ENCODE measurements at places on chromosomes 1 and 21.

DNA sequence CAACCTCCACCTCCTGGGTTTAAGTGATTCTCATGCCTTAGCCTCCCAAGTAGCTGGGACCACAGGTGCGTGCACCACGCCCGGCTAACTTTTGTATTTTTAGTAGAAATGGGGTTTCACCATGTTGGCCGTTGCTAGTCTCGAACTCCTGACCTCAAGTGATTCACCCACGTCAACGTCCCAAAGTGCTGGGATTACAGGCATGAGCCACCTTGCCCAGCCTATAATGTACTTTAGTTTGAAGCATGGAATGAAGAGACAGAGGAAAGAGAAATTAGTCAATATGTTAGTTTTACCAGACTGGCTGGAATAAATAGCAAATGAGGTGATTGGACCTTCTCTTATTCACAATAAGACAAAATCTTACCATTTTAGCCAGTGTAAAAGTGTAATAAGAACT, 89.0 kb downstream of the GTF2B start:
- DNase-seq = no peak

DNA sequence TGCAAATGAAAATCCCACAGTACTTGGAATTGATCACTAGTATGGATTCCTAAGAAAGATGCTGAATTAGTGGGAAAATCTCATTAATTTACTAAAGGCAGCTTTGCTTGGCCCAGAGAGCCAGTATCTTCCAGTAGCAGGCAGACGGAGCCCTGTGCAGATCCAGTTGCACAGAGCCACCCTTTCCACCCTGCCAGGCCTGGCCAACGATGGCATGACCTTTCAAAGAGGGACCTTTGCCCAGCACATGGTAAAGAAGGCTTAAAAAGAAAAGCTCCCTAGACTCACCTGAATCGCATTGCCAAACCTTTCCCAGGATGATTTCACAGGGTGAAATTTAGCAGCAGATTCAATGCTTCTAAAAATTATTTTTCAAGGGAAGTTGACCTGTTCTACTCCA, 170.5 kb upstream of the CAMK1G start:
- no peak for DNase-seq

DNA sequence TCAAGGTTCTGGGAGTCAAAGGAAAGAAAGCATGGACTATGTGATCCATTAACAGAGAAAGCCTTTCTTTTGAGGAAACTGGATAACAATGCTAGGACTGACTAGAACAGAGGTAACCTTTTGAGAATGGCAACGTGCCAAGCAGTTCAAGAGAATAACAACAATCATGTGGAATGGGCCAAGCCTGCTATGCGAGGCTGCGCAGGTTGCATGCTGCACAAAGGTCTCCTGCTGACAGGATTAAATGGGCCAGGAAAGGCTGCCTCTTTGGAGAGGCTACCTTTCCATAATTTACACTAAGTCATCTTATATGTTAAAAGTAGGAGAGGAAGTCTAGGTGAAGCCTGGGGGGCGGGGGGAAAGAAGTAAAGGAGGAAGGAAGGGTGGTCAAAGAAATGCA, 5.8 kb downstream of the PCNX2 start:
- DNase-seq = no peak

GRCh38 chr1:175833502-175833901, 90.1 kb upstream of the TNR start:
- DNase-seq = no peak

GRCh38 chr1:158809862-158810261, 21.3 kb upstream of the MNDA start:
- DNase-seq = no peak

DNA sequence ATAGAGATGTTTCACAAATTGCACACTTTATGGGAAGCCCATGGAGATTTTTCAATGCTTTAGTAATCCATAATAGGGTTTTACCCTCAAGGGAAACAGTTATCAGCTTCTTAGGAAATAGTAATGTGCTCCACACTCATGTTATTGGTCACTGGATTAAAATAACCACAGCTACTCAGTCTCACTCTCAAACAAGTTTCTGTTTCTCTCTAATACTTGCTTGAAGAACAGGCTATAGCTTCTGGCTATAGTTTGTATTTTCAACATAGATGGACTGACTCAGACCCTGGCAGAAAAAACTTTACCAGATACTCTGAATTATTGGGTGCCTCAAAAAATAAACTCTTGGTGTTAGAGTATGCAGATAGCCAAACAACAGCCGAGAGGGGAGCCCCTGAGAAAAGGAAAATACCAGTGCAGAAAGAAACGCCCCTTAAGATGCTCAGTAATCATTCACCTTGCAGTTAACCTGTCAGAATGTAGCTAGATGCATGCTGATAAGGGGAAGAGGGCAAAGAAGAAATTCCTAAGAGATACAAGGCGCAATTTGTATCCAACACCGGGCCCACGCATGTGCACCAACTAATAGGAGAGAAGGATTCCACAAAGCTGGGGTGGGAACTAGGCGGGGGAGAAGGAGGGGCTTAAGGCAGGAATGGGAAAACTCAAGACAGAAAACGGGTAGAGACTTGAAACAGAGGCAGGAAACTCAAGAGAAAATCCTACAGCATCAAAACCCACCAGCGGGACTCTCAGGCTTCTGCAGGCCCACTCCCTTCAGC, 30.4 kb upstream of the PDE4B start:
- DNase-seq = peak; percentile 70

- DNase-seq = no peak
These were observed 10.0 kb upstream of the GJB5 start for GRCh38 chr1:34744851-34745250.

DNA sequence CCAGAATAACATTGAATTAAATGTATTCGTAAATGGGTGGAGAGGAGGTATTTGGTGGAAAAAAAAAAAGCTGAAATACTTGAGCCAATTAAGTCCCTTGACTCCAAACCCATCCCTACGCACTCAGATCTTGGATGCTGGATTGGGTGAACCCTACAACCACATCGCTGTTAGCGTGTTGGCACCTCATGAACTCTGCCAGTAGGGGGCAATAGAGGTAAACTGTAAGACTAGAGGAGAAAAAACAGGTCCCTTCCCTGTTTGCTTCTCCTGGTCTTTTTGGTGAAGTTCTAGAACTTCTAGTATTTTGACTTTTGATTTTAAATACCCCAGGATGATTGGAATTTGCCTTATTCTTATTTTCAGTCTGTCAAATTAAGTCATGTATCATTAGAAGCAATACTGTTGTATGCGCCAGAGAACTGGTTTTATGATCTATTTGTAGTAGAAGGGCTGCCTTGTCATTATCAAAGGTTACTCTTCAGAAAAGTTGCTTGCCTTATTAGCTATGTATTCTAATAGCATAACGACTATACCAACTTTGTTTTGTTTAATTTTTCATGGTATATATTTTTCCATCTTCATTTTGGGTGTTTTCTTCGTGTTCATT, 1.9 kb upstream of the OR13G1 start:
- DNase-seq = no peak

GRCh38 chr1:227218870-227219573, 99.3 kb downstream of the CDC42BPA start:
- no peak for DNase-seq

GRCh38 chr1:209839875-209840546, 12.2 kb downstream of the UTP25 start:
- peak; percentile 87 for DNase-seq

GRCh38 chr1:57713501-57713900, 289.6 kb upstream of the DAB1 start:
- DNase-seq = no peak

DNA sequence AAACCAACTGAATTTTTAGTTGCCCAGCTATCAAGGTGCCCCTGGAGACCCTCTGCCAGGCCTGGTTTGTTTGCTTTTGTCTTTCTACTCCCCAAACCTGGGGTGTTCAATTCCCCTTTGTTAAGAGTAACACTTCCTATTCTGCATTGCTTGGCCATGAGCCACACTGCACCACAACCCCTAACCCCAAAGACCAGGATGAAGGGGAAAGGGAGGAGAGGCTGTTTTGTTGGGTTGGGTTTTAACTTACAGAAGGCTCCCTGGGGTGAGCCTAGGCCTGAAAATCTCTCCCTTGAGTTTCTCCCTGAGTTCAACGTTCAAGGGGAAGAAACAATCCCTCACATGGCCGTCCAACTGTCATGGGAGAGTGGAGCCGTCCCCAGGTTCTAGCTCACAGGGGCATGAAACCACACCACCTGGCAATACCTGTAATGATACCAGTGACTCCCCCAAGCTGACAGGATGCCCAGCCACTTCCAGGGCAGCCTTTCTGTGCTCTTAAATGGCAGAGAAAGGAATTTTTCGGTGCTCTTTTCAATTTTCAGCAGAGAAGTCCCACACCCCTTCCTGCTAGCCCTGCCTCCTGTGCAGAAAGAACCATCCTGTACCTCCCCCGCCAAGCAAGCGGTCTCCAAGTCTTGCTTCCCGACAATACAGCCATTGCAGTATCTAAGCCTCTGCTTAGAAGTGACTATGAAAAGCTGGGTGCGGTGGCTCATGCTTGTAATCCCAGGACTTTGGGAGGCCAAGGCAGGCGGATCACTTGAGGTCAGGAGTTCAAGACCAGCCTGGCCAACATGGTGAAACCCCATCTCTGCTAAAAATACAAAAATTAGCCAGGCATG, 14.9 kb downstream of the SLC45A3 start:
- no peak for DNase-seq

DNA sequence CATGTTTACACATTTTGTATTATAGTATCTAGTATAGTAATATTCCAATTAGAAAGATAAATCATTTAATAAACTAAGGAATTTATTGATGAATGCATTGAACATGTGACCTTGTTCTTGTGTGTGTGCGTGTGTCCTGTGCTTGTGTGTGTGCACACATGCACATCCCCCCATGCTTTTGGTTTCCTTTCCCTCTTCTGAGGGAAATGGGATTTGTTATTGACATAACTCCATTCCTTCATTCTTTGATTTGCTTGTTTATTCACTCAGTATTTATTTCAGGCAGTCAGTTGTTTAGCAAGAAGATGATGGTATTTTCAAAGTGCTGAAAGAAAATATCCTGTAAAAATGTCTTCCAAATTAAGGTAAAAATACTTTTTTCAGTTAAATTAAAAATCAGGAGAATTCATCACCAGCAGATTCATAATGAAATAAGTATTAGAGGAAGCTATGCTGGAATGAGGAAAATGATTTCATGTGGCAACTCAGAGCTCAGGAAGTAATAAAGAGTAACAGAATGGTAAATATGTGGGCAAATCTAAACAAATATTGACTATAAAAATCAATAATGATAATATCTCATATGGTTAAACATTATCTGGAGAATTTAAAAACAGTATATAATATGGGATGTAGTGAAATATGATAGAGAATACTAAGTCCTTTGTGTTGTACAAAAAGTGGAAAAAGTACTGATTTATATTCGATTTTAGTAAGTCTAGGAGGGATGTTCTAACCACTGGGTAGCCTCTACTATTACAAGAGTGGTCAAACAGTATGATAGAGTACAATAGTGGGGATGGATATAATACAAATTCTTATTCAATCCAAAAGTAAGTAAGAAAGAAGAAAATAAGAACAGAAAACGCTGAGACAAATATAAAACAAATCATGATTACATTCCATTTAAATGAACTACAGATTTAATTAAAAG, 35.2 kb upstream of the SIPA1L2 start:
- no peak for DNase-seq

DNA sequence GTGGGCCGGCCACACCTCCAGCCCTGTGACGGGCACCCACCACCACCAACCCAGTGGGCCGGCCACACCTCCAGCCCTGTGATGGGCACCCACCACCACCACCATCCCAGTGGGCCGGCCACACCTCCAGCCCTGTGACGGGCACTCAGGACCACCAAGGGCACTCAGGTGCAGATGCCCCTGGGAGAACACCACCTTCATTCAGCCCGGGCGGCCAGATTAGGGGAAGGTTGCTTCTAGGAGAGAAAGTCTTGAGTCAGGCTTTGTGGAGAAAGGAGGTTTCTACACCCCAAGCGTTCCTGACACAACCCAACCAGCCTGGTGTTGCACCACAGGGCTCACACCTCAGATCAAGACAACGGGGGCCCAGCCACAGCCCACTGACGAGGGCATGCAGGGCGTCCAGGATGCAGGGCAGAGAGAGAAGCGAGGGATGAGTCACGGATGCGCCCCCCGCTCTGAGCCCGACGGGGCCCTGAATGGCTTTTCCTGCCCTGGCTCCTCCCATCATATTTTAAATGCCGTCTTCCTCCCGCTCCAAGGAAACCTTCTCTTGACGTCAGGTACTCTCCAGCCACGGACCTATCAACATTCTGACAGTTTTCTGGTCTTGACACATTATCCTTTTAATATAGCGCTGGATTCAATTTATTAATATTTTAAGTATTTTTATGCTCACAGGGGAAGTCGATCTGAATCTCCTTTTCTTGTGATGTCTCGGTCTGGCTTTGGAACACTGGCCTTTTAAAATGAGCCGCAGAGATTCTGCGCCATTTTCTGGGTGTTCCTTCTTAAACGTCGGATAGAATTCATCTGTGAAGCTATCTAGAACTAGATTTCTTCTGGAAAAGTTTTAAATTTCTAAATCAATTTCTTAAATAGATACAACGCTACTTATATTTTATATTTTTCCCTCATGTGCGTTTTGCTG, 631 bp upstream of the SPATC1L start:
- no peak for DNase-seq

GRCh38 chr21:22191581-22191980, 1193.4 kb downstream of the NCAM2 start:
- DNase-seq = no peak

GRCh38 chr1:90127288-90127953, 132.5 kb downstream of the ZNF326 start:
- no peak for DNase-seq

DNA sequence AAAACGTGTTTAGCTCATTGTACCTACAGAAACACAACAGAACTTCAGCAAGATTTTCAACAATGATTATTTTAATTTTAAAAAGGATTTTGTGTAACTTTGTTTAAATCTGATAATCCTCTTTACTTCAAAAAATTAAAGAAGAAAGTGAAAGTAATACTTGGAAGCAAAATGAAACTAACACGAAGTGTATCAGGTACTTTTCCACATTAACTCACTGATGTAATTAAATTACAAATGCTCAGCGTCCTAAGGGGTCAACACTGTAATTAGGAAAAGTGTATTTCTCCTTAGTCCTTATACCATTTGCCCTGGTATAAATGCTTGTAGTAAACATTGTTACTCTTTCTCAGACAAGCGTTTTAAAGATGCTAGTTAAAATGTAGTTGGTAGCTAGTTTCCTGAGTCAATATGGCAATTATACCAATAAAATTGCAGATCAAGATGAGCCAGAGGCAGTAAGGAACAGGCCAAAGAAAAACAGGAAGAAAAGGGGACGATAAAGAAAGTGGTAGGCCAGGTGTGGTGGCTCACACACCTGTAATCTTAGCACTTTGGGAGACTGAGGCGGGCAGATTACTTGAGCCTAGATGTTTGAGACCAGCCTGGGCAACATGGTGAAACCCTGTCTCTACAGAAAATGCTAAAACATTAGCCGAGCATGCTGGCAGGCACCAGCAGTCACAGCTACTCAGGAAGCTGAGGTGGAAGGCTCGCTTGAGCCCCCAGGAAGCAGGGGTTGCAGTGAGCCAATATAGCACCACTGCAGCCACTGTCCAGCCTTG, 553.0 kb downstream of the SMYD3 start:
- no peak for DNase-seq

GRCh38 chr1:221837896-221838295, 96.0 kb upstream of the DUSP10 start:
- DNase-seq = no peak

- no peak for DNase-seq
These were observed 1.1 kb downstream of the SHISAL2A start for GRCh38 chr1:52634111-52634510.

- no peak for DNase-seq
These were observed 45.1 kb downstream of the CRP start for GRCh38 chr1:159669338-159669737.

- DNase-seq = no peak
These were observed 102.8 kb downstream of the CASZ1 start for GRCh38 chr1:10693497-10694273.

GRCh38 chr1:203690730-203691129, 64.1 kb downstream of the ATP2B4 start:
- no peak for DNase-seq

Measured in AG04449 (cell line).